Thyroid gland (tissue), 4 donors: ENCODE measurements at places on chromosomes 4 and X. TPM values are rescaled to one million over a fixed set of nuclear protein-coding genes. Genes with fewer than 3 reads are reported as not detected.

DNA sequence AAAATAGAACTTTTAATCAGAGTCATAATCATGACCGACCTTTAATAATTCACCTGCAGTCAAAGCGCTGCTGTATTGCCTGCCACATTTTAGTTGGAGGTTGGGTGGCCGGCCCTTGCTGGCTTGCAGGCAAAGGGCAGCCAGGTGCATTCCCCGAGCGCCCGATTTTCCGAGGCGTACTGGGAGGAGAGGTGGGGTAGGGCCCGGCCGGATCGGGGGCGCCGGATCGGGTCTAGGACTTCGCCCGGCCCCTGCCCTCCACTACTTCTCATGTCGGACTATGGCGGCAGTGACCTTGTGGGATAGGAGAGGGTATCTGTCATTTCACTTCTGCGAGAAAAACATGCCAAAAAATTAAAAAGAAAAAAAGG lies 2.5 kb upstream of the RS1 start:
- H3K36me3 ChIP-seq: no peaks in the 10 kb centered on the region
- H3K27ac ChIP-seq: no peak overlapping the region
- H3K4me1 ChIP-seq: no peaks in the 10 kb centered on the region

DNA sequence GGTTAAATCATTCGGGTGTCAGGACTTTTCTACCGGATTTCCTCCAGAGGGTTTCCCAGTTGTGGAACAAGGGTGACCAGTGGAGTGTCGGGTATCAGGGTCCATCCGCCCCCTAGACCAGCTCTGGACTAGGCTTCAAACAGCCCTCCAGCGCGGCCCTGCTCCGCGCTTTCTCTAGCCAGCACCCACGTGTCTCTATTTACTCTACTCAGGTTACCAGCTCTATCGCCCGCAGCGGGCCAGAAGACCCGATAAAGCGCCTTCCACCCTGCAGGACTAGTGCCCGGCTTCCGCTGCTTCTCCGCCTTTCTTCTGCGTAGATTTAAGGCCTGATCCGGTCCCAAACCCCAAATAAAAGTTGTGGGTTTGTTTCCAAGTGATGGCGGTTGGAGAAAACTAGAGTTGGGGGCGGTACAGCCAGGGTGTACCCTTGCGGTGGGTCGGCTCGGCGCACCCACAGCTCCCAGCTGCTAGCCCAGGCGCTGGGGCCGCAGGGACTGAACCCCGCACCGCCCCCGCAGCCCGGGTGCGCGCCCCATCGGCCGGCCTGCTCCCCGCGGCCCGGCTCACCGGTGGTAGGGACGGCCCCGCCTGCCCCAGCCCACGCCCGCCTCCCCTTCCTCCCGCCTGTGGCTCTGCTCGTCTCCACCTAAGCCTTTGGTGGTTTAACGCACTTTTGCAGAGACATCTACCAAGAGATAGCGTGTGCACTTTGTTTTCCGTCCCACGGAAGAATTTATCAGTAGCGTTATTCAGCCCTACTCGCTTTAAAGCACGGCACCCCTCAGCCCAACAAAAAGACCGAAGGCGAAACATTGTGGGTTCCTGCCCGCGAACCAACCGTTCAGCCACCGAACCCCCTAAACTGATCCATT lies 2.1 kb downstream of the LEF1 start:
- peak overlapping the region; percentile 60 for H3K27ac ChIP-seq
- H3K4me3 ChIP-seq: no peak overlapping the region
- H3K27me3 ChIP-seq: peaks cover 9% of the 10 kb centered on the region
- DNase-seq: no peak
- peaks cover 20% of the 10 kb centered on the region for H3K4me1 ChIP-seq

DNA sequence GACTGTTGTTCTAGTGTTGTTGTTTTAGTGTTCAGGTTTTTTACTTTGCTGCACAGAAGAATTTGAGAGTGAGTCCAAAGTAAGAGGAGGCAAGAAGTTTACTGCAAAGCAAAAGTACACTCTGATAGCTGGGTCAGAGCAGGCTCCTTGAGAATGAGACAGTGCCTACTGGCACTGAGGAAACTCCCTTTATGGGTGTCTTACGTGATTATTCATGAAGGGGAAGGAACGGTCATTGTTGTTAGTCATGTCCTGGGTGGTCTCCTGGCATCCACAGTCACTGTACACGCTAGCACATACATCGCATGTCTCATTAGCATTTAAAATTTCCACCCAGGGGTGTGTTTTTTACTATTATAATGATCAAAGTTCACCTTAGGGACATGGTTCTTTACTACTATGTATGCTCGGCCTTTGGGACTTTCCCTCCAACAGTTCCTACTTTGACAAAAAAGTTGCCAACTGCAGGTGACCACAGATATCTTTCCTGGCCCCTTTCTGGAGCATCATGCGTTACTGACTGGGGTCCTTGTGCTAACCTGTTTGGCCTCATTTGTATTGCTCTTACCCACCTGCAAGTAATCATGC lies 688.9 kb upstream of the AMOT start:
- H3K4me3 ChIP-seq: no peak overlapping the region
- no peaks in the 10 kb centered on the region for H3K27me3 ChIP-seq
- no peak for DNase-seq
- H3K36me3 ChIP-seq: no peaks in the 10 kb centered on the region

GRCh38 chr4:126358041-126358440 lies 1043.3 kb downstream of the FAT4 start:
- H3K4me1 ChIP-seq: no peaks in the 10 kb centered on the region
- H3K4me3 ChIP-seq: no peak overlapping the region
- no peak overlapping the region for H3K27ac ChIP-seq
- H3K36me3 ChIP-seq: no peaks in the 10 kb centered on the region
- DNase-seq: no peak
- H3K27me3 ChIP-seq: no peaks in the 10 kb centered on the region

- H3K27ac ChIP-seq: no peak overlapping the region
- H3K4me3 ChIP-seq: no peak overlapping the region
- no peak for DNase-seq
- peaks cover 18% of the 10 kb centered on the region for H3K36me3 ChIP-seq
- H3K4me1 ChIP-seq: peaks cover 8% of the 10 kb centered on the region
Measured at GRCh38 chrX:53940180-53940579, 104.1 kb downstream of the PHF8 start.

MAGEE2 gene
- total RNA-seq: not detected

ADAMTS3 gene
- 5.3 TPM for total RNA-seq

- no peak overlapping the region for H3K27ac ChIP-seq
- no peak for DNase-seq
- H3K27me3 ChIP-seq: no peaks in the 10 kb centered on the region
- no peaks in the 10 kb centered on the region for H3K4me1 ChIP-seq
- no peak overlapping the region for H3K4me3 ChIP-seq
- no peaks in the 10 kb centered on the region for H3K36me3 ChIP-seq
Measured at GRCh38 chr4:48189731-48190130, 55.7 kb upstream of the TXK start.

GRCh38 chr4:121950680-121951520 lies 960 bp downstream of the TRPC3 start:
- H3K4me1 ChIP-seq: peaks cover 11% of the 10 kb centered on the region
- peak overlapping the region; percentile 59 for H3K4me3 ChIP-seq
- H3K27me3 ChIP-seq: no peaks in the 10 kb centered on the region
- H3K27ac ChIP-seq: no peak overlapping the region

- no peaks in the 10 kb centered on the region for H3K27me3 ChIP-seq
- H3K4me1 ChIP-seq: peaks cover 26% of the 10 kb centered on the region
- peak overlapping the region; percentile 45 for H3K27ac ChIP-seq
- H3K4me3 ChIP-seq: no peak overlapping the region
Measured at GRCh38 chrX:107723511-107723910, 52.1 kb downstream of the TSC22D3 start.

PNMA6A gene
- 4.6 TPM for total RNA-seq

RASSF6 gene
- total RNA-seq: 13.1 TPM

MAGEE1 gene
- total RNA-seq: 4.5 TPM

DNA sequence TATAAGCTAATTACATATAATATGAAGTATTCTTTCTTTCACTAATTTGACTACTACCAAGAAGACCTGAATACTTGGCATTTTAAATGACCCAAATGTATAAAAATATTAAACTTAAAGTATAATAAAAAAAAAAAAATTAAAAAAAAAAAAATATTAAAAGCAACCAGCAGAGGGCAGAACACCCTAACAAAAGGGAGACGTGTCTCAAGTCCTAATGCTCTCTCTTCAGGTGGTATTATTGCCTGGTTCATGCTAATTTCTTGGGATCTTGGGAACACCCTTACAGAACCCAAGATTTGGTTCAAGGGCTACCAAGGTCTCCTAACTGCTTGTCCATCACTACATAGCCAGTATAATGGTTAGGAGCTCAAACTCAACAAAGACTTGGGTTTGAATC lies 754.8 kb downstream of the RAB28 start:
- H3K4me1 ChIP-seq: no peaks in the 10 kb centered on the region
- H3K4me3 ChIP-seq: no peak overlapping the region
- no peak overlapping the region for H3K27ac ChIP-seq
- no peaks in the 10 kb centered on the region for H3K36me3 ChIP-seq

LRCH2 gene
- 4.7 TPM for total RNA-seq

VGLL1 gene
- total RNA-seq: not detected

DNA sequence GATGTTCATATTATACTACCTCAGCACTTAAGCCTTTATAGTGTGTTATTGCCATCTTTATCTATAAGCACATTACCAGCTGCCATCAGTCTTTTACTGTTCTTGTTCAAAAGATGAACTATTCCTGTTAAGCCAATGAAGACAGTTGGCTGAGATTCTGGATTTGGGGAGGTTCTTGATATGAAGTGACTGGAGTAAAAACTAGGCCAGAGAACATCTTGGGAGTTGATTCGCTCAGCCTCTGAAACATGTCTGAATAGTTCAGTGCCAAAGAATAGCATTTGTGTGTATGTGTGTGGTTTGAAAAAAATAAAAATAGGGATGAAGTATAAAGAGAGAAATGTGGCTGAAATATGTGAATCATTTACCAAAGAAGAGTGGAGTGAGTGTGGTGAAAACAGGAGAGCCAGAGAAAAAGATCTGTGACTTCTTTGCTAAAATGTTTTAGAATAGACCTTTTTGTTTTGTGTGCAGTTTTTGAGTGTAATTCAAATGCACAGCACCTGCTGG lies 15.2 kb downstream of the EXOC1 start:
- no peak overlapping the region for H3K4me3 ChIP-seq
- no peaks in the 10 kb centered on the region for H3K27me3 ChIP-seq
- no peaks in the 10 kb centered on the region for H3K4me1 ChIP-seq
- H3K36me3 ChIP-seq: peaks cover 20% of the 10 kb centered on the region

DNA sequence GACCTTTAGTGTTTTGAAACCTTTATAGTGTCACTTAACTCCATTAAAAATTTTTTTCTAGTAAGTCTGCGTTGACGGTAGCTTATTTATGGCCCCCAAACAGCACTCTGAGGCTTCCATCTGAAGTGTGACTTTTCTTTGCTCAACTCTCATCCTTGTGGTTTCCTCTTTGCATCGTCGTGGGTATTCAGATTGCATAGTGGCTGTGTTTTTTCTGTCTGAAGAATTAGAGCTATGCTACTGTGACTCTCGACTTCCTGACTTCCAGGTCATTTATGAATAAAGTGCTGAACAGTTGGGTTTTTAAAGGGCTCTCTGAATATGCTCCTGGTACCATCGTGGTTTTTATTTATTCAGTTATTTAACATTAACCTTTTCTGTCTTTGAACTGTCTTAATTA lies 44.9 kb downstream of the JADE1 start:
- no peak for DNase-seq
- no peak overlapping the region for H3K4me3 ChIP-seq
- peaks cover 15% of the 10 kb centered on the region for H3K4me1 ChIP-seq
- H3K27ac ChIP-seq: peak overlapping the region; percentile 3
- no peaks in the 10 kb centered on the region for H3K27me3 ChIP-seq
- H3K36me3 ChIP-seq: peaks cover 69% of the 10 kb centered on the region

ETNPPL gene
- total RNA-seq: not detected

- H3K4me1 ChIP-seq: no peaks in the 10 kb centered on the region
- H3K36me3 ChIP-seq: no peaks in the 10 kb centered on the region
- DNase-seq: no peak
- H3K27me3 ChIP-seq: no peaks in the 10 kb centered on the region
- no peak overlapping the region for H3K27ac ChIP-seq
- H3K4me3 ChIP-seq: no peak overlapping the region
Measured at GRCh38 chr4:187268940-187269339, 545.3 kb upstream of the FAT1 start.

- no peak for DNase-seq
Measured at GRCh38 chr4:98293104-98293887, 32.1 kb downstream of the RAP1GDS1 start.
